RCC 7860 (cell line): ENCODE measurements at places on chromosomes 3 and 15.

DNA sequence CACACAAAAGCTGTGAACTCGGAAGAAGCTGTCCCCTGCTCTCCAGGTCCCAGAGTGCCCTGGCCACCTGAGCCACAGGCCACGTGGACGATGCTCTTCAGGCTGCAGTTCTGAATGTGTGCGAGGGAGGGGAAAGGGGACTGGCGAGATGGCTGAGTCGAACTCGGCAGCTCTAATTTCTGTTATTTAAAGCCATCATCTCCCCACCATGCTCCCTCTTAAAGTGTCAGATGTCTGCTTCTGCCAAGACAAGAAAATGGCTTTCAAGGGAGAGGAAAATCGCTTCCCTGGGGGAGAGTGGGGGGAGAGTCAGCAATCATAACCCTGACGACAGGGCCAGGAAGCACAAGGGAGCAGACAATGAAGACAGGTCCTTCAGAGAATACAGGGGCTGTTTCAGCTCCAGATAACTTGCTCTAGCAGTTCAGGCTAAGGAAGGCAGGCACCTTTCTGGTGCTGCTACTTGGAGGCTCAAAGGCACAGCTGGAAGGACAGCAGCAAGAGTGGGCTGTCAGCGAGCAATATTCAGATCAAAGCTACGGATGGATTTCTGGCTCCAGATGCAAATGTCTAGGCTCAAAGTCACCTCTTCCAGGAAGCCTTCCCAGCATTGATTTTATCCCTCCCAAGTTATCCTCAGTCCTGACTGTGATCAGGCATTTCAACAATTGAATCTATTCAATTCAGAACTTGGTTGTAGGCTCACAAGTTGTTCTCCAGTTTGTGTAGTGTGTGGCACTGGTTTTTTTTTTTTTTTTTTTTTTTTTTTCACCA lies 15.5 kb upstream of the CCDC33 start:
- DNase-seq = no peak

DNA sequence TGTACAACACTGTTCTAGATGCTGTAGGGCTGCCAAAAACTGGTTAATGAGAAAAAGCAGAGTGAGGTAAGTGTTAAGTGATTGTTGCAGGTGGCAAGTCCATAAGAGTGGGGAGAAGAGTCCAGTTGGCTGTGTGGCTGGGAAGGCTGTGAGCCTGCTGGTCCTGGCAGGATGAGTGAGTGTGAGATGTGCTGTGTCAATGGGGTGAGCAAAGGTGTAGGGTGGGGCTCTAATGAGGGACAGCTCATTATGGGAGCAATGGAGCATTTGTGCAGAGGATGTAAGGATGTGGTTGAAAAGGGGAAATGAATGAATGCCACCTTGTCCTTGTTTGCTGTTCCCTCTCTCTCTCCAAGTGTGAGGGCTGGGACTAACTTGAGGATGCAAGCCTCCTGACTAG lies 145.3 kb upstream of the ROPN1 start:
- DNase-seq = peak; percentile 8

DNA sequence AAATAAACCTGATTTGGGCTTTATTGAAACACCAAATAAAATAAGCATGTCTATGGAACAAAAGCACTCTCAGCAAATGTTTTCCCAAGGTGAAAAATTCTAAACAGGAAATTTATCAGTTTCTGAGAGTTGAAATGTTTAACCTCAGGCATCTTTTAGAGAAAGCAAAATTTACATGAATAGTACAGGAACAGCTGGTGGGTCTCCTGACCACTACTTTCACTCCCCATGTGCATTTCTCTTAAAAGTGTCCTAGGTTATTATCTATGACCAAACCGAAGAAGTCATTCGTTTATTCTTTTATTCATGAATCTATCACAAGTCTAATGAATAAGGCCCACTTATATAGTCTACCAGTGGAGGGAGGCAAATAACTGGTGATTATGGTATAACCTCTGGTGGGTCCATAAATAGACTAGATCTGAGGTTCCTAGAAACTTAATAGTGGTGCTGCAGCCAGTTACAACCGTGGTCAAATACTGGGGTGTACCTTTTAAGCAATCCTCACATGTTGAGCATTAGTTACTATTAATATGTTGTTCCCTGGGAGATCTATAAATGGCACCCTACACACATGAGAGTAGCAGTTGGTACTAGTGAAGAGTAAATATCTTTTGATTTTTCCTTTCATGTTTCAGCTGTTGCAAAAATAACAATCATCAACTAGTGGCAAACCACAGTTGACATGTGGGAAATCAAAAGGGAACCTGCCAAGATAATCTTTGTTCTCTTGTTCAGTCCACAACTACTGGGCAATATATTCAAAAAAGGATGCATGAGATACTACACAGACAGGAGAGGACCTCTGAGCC lies 169.3 kb upstream of the STAC start:
- DNase-seq = no peak

- DNase-seq = no peak
Observed at GRCh38 chr3:155785662-155786295, 20.3 kb downstream of the C3orf33 start.

DNA sequence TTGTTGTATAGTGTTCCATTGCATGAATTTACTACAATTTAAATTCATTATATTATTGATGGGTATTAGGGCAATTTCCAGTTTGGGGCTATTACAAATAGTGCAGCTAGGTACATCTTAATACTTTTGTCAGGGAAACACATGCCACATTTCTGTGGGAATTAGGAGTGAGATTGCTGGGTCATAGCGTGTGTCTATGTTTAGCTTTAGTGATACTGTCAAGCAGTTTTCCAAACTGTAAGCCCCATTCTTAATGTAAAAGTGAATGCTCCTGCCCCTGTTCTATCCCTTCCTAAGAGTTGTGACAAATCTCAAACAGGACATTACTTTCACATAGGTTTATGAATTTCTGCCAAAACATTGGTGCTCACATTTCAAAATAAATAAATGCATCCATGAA lies 184.5 kb upstream of the ANKRD28 start:
- DNase-seq = no peak

DNA sequence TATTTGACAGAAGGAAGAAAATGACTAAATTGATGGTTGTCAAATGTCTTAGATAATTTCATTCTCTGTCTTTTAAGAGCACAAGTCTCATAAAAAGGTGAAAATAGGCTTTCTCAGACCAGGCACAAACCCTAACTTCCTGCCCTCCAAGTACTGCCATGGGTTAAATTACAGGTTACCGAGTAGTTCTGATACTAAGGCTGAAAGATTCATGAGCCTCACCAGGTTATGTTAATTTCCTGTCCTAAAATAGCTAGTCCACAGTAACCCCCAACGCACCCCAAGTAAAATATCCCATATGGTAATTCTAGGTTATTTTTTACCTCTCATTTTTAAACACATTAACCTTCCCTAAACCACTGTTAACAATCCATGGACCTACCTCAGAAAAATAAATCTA lies 42.0 kb downstream of the GSK3B start:
- DNase-seq = no peak

DNA sequence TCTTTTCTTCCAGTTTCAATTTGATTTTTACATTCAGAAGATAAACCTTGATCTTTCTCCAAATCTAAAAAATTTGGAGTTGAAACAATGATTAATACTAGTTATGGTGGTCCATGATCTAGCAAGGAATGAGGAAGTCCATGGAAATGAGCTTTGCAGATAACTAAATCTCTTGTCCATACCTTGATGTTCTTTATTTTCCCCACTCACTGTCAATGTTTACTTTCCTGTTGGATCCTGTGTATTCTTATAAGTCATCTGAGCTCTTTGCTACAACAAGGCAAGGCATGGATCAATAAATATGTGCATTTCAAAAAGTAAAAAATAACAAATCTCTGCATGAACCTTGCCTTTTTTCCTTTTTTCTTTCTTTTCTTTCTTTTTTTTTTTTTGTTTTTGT lies 6.2 kb upstream of the MYO1E start:
- DNase-seq = no peak

GRCh38 chr3:117248153-117248552 lies 538.6 kb downstream of the TUSC7 start:
- no peak for DNase-seq

DNA sequence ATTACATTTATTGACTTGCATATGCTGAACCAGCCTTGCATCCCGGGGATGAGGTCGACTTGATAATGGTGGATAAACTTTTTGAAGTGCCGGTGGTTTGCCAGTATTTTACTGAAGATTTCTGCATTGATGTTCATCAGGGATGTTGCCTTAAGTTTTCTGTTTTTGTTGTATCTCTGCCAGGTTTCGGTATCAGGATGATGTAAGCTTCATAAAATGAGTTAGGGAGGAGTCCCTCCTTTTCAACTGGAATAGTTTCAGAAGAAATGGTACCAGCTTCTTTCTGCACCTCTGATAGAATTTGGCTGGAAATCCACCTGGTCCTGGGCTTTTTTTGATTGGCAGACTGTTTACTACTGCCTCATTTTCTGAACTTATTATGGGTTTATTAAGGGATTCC lies 250.8 kb downstream of the TBC1D5 start:
- no peak for DNase-seq

- no peak for DNase-seq
Observed at GRCh38 chr3:187628169-187628568, 42.0 kb downstream of the SST start.

DNA sequence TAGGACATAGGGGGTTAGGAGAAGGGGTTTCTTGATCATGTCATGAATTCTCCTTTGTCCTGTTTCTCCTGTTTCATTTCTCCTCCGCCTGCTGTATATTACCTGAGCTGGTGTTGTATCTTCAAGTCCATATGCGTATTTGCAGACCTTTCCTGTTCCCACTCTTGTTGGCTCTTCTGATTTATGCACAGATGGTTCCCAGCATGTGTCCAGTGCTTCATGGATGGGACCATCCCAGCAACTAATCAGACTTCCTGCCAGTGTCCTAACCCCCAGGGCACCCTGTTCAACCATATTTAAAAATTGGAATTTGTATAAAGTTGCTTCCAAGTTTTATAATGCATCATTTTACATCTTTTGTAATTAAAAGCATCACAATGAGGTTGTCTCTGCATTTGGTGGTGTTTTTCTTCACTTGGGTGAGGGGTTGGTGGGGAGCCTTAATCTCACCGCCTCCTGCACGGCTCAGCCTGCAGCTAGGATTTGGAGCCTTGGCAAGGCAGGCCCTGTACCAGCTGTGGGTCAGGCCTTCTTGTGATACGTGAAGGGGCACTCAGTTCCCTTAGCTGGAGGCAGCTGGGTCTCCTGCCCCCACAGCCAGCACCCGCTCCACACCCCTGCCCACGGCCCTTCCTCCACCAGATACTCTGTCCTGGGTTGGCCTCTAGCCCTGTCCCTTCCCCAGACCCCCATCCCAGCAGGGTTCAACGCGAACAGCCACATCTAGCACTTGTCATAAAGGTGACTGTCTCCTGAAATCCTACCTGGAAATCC lies 72.0 kb upstream of the BLM start:
- no peak for DNase-seq

DNA sequence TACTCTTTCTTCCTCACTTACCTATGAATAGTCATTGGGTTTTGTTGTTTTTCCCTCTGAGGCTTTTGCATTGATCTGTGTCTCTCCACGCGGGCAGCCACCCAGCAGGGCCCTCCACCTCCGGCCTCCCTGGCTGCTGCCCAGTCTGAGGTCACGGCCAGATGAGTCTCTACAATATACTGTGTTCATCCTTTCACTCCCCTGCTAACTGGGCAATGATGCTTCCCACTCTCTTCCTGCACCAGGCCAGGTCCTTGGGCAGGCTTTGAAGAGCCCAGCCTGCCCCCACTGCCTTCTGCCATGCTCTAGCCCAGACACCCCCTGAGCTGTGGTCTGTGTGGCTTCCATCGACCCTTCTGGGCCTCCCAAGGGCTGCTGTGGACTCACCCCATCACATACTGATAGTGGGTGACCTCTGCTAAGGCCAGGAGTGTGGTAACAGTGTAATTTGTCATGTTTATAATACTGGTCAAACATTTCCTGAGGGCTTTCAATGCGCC lies 18.0 kb downstream of the PDIA5 start:
- DNase-seq = peak; percentile 71

DNA sequence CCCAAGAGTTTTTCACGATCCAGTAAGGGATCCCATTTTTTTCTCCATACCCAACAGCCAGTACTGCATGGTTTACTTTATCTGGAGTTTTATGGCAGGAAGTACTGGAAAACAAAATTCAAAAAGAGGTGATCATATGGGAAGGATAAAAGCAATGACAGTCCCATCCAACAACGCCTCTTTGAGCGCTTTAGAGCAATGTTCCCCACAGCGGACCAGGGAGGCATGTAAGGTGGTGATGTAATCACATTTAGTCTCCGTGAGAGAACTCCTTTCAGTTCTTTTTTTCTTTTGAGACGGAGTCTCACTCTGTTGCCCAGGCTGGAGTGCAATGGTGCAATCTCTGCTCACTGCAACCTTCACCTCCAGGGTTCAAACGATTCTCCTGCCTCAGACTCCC lies 21.8 kb downstream of the CTSH start:
- no peak for DNase-seq

DNA sequence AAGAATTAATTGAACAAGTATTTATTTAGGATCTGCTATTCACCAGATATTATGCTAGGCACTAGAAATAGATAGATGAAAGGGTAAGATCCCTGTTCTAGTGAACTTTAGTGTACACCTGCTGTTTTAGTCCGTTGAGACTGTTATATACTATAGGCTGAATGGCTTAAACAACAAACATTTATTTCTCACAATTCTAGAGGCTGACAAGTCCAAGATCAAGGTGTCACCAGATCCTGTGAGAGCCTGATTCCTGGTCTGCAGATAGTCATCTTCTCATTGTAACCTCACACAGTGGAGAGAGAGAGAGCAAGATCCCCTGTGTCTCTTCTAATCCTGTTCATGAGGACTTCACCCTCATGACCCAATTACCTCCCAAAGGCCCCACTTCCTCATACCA lies 281.4 kb upstream of the KCNH8 start:
- no peak for DNase-seq

DNA sequence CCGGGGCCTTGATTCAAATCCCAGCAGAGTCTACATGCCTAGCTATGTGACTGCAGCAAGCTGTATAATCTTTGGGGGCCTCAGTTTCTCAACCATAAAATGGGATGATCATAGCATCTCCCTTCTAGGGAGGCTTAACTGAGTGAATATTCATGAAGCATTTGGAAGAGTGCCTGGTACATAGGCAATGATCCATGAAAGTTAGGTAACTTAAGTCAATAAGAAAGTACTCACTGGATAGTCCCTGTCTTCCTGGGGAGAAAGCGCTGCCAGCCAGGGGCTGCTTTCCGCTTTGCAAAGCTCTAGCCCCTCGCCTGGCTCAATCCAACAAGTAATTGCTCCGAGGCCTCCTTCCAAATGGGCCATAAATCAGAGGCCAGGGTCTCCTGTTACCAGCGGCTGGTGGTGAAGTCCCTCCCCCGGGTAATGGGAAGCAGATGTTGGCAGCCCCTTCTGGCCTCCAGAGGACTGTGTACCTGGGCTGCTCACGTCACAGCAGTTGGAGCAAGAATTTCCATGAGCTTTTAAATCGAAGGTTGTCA lies 521.9 kb upstream of the PROK2 start:
- no peak for DNase-seq

DNA sequence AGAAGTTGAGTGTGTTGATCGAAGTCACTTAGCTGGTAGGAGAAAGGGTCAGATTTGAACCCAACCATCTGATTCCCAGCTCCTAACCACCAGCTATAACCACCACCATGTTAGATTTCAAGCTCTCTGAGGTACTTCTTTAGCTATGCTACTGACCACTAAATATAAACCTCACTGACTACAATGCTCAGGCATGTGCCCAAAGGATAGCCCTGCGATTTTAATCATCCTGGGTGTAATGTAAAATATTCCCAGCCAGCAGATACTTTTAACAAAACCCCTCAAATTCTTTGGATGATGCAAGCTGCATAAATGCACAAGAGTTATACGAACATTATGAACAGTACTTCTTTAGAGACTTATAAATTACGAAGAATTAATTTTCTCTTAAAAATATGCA lies 115.2 kb upstream of the TSC22D2 start:
- DNase-seq = no peak
